GM18507 (cell line): ENCODE measurements at places on chromosomes 16 and 17.
A peak's percentile ranks its signal among the peaks of the same experiment; 100 is the strongest.

DNA sequence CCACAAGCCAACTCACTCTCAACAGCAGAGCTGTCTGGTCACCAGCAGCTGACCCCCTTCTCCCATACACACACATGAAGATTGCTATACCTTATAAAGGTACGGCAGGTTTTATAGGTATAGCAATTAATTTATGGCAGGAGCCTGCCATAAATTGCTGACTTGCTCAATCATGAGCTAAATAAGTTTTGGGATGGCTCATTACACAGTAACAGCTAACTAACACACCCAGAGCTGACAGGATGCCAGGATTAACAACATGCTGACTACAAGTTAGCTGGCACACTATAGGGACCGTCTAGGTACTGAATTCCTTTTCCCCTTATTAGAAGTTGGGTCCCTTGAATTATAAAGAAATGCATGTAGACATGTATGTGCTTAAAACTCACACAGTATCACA, 150.3 kb upstream of the KCNJ18 start:
- DNase-seq = no peak

GRCh38 chr16:23855010-23855409, 19.2 kb downstream of the PRKCB start:
- DNase-seq = no peak

DNA sequence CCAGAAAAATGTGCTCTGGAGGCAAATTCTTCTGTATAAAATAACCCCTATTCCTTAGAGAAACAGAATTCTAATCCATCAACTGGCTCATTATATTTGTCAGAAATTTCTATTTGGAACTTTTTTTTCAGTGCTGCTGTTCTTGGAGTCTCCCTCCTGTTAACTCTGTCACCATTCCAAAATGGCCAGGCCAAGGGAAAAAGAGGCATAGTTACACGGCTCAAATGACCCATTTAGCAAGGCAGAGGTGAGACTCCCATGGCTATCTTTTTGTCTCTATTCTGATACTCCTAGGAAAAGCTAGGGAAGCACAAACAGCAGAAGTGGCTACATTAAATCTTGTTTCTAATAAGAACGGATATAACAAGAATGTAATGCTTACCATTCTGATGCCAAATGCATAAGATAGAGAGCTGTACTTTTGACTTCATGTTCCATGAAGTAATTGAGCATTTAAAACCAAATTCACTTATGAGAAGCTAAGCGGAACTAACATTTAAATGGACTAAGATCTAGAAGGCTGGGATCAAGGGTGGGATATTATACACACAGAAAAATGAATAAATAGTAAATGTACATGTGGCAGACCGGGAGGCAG, 64.4 kb upstream of the CORO6 start:
- DNase-seq = no peak

- no peak for DNase-seq
These were observed 2.3 kb upstream of the SLC16A11 start for GRCh38 chr17:7046127-7046724.

DNA sequence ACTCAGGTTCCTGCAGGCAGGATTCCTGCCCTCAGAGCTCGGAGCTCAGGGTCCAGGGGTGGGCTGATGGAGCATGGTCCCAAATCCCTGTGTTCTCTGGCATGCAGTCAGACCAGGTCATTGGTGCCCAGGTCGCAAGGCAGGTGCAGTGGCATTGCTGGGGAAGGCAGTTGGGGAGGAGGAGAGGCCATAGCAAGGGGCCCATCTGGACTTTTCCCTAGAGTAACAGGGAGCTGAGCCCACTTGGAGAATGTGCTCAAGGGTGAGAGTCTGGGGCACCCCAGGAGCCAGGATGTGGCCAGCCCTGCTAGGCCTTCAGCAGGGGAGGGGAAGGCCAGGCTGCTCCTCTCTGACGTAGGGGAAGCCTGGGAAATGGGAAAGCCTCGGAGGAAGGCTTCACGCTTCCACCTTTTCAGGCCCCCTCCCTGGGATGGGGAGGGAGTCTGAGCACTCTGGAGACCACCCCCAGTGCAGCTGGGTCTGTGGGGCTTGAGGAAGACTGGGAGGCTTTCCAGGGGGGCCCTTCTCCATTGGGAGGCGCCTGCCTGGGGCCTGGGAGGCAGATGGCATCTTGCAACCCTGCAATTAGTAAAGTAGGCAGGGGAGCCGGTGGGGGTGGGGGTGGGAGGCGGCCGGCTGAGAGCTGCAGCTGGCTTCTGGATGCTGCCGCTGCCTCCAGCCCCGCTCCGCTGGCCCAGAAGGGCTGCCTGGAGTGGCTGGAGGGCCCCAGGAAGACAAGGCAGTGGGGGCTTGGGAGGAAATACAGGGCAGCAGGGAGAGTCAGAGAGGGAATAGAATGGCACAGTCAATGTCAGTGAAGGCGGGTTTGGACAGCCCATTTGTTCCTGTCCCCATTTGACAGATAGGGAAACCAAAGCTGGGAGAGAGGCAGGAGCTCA, 21.1 kb upstream of the DOK4 start:
- DNase-seq = no peak

GRCh38 chr17:64244165-64244564, 18.9 kb downstream of the TEX2 start:
- no peak for DNase-seq

- DNase-seq = no peak
These were observed 335.3 kb downstream of the SOX9 start for GRCh38 chr17:72456075-72456474.

- no peak for DNase-seq
These were observed 2.9 kb upstream of the RHBDF2 start for GRCh38 chr17:76504117-76504516.

DNA sequence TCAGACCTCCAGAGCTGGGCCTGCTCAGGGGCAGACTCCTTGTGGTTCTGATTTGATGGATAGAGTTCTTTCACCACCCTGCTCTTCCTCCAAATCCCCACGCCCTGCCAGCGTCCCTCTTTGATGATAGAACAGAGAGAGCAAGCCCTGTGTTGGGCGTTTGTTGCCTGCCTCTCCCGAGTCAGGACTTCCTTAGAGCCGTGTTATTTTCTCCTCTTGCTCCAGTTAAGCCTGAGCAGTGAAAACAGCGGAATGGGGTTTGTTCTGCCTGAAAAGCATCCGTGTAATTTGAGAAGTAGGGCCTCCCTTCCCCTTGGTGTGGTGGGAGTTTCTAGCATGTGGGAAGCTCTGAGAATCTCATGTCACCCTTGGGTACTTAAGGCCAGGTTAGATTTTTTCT, 22.1 kb downstream of the TMEM94 start:
- no peak for DNase-seq

- DNase-seq = no peak
These were observed 18.9 kb upstream of the HOXB9 start for GRCh38 chr17:48644910-48645557.

GRCh38 chr16:6557353-6558023, 775.2 kb upstream of the RBFOX1 start:
- no peak for DNase-seq

GRCh38 chr17:36612323-36612722, 10.9 kb downstream of the MRM1 start:
- DNase-seq = no peak

GRCh38 chr16:68022278-68022727, 729 bp downstream of the DDX28 start:
- no peak for DNase-seq

DNA sequence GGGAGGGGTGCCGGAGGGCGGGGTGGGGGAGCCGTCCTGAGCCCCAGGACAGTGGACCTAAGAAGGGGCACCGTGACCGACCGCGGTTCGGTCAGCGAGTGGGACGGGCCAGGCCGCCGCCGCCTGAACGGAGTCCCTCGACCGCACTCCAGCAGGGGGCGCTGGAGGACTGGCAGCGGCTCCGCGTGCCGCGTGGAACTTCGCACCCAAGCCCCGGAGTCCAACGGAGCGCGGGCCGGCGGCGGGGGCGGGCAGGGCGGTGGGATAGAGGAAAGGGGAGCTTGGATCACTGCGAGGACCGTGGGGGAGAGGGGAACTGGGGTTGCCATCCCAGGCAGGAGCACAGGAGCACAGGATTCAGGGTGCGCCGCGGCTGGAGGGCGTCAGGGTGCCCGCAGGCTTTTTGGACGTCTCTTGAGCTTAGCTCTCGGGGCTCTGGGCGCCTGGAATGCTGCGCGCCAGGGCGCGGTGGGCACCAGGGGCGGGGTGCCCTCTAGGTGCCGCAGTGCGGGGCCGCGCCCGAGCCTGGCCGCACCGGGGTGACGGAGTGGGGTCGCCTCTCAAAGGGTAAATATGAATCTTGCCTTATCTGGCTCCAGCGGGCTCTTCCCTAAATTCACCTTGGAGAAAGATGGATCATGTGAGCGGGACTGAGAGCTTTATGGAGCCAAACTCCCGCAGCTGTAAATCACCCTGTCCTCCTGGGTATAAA, 379 bp upstream of the OTOP2 start:
- DNase-seq = peak; percentile 68

- DNase-seq = no peak
These were observed 96.3 kb downstream of the WWOX start for GRCh38 chr16:78195797-78196196.

GRCh38 chr17:59778996-59779395, 71.5 kb downstream of the VMP1 start:
- DNase-seq = no peak

GRCh38 chr16:82639666-82640336, 13.0 kb downstream of the CDH13 start:
- DNase-seq = peak; percentile 36

DNA sequence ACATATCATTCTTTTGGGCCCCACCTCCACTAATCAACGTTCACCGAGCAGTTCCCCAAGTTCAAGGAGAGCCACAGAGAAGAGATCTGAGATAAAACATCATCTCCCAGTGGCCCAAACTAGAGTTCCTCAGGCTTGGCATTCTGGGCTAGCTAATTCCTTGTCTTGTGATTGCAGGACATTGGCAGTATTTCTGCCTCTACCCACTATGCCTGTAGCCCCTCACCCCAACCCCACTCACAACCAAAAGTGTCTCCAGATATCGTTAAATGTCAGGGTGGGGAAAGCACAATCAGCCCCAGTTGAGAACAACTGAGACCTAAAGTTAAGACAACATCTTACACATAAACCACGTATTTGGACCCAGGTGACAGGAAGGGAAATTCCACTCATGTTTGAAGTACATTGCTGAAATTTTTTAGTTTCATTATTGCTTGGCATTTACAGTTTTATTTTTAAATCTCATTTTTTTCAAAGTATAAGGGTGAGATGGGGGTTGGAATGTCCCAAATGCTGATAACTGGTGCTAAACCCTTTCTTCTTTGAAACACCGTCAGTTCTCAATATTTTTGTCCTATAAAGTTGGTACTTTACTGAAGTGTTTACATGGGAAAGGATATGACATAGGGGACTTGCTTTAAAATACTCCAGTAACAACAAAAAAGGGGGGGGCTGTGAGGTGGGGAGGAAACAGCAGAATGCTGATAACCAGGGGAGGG, 13.6 kb downstream of the ZC3H7A start:
- no peak for DNase-seq

DNA sequence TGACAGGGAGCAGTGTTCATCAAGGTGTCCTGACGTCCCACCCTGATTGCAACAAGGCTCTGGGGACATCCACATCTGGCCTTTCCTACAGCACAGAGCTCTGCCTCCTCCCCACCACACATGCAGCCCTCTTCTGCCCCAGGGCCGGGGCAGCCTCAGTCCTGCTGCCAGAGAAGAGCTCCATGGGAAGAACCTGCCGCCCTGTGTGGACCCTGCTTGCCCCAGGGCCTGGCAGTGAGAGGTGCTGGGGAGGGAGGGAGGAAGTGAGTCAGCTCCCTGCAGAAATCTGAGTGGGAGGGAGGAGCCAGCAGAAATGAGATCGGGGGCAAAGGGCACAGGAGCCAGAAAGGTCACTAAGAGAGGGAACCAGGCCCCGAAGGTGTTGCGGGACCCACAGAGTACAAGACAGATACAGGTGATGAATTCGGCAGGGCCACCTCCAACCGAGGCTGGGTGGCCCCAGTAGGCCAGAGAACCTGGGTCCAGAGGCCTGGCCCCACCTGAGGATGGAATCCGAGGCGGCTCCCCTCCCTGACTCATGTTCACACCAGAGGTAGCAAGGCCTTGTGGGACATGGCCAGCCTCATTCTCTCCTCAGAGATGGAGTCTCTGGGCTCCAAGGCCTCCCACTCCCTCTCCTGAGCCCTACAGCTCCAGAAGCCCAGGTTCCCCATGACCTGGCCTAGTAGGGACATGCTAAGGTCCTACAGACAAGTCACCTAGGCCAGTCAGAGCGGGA, 24.8 kb downstream of the MYO18A start:
- no peak for DNase-seq

- no peak for DNase-seq
These were observed 33.9 kb upstream of the GSE1 start for GRCh38 chr16:85579191-85579590.

DNA sequence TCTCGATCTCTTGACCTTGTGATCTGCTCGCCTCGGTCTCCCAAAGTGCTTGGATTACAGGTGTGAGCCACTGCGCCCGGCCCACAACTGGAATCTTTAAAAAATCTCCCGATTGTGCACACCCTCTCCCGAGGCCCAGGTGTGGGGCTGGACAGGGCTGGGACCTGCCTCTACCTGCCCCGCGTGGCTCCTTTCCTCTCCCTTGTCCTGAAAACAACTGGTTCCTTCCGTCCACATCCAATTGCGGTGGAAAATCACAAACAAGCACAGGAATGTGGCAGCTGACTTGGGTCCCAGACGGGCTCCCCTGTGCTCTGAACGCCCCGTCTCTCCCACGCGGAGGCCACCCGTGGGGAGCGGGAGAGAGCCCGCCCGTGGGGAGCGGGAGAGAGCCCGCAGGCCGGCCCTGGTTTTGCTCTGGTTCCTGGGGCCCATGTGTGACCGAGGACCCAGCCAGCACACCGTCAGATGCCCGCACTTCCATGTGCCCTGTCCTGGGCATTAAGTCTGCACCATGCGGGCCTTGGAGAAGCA, 3.0 kb upstream of the TMEM204 start:
- DNase-seq = no peak

GRCh38 chr16:64544859-64545258, 577.0 kb downstream of the CDH11 start:
- DNase-seq = no peak

GRCh38 chr16:48632137-48632774, 22.3 kb upstream of the N4BP1 start:
- DNase-seq = no peak

DNA sequence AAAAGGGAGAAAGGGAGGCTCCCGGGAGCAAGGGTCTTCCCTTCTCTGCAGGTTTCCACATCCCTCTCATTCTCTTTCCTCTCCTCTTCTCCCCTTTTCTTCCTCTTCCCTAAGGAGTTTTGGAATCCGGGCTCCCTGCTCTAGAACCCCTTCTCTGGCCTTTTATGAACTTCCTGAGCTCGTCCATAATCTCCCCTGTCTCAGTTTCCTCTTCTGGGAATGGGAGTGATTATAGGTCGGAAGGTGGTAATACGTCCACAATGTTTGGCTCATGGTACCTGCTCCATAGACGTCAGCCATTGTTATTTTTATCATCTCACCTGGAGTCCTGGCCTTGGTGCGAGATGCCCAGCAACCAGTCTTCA, 467 bp upstream of the EMP2 start:
- DNase-seq = no peak
